ENCODE measurements at places on chromosomes 3 and 15.

- DNase-seq: no peak
These were observed 1.3 kb downstream of the INKA1 start for GRCh38 chr3:49804141-49805041.

DNA sequence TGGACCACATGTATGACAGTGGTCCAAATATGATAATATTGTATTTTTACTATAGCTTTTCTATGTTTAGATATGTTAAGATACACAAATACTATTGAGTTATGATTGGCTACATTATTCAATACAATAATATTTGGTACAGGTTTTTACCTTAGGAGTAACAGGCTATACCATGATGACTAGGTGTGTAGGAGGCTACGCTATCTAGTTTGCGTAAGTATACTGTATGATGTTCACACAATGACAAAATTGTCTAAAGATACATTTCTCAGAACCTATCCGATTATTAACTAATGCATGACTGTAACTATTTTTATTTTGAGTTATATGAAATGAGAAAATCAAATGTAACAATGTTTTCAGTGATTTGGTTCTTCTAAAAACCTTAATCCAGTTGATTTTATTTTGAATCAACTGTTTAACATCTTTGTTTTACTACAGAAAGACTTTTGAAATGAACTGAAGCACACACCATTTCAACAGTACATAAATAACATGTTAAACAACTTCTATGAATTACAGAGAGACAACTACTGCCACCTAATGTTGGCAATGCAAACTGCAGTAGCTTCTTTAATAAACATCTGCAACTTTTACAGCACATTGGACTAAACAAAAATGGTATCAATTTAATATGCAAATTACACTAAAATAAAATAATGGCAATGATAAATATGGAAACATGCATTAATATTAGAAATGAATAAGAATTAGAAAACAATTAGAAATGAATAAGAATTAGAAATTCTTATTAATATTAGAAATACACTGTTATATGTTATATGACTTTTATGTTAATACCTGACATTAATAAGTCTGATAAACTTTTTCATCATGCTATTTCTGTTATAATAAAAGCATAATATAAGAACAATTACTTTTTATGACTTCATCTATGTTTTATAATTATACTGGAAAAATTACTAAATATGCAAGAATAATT, 255.7 kb downstream of the MBNL1 start:
- DNase-seq: peak; percentile 11

DNA sequence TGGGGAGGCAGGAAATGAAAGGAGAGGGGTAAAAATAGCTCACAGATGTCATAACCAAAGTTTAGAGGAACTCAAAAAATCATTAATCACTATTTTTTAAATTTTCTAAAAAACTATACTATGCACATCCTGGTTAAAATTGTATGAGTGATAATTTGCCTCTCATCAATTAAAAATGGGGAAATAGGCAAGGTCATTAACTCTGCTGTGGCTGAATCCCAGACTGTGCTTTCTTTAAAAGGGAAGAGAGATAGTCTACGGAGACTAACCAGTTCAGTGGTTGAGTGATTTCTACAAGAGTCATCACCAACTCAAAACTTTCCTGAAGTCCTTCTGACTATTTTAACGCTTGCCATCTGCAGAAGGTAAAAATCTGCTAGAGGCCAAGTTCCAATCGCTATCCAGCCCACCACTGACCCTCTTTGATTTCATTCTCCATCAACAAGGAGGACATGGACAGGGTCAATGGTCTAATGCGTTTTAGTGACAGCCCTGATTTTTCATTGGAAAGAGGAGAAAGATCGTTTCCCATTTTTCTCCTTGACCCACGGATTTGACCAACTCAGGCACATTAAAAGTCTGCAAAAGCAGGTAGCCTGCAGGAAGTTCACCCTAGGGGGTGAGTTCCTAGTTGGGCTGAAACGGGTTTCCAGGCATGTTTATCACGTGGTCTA, 850 bp downstream of the SUCLG2 start:
- DNase-seq: no peak

DNA sequence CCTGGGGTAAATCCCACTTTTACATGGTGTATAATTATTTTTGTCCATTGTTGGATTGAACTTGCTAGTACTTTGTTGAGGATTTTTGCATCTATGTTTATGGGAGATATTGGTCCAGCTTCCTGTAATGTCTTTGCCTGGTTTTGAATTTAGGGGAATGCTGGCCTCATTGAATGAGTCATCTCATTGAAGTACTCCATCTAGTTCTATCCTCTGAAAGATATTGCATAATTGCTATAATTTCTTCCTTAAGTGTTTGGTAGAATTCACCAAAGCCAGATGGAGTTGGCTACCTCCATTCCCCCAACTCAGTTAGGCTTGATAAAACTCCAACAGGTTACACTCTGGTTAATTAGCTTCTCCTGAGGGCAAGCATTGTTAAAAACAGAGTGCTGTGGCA, 237.4 kb upstream of the TGFBR2 start:
- no peak for DNase-seq

DNA sequence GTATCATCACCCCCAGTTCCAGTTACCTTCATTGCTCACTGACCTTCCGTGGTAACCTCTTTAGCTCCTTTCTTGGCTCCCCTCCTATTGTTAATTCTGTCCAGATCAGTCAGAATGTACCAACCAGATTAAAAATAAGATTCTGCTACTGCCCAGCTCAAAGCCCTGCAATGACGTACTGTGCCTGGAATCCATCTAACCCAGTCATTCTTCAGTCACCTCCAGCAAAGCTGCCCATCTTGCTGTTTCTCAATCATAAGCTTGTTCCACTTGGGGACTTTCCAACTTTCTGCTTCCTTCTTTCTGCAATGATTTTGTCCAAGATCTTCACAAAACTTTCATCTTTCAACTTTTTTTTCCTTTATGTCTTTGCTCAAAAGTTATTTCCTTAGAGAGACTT, 512.0 kb upstream of the ZNF385D start:
- DNase-seq: no peak

- no peak for DNase-seq
These were observed 263.2 kb downstream of the NLGN1 start for GRCh38 chr3:173660645-173661299.

DNA sequence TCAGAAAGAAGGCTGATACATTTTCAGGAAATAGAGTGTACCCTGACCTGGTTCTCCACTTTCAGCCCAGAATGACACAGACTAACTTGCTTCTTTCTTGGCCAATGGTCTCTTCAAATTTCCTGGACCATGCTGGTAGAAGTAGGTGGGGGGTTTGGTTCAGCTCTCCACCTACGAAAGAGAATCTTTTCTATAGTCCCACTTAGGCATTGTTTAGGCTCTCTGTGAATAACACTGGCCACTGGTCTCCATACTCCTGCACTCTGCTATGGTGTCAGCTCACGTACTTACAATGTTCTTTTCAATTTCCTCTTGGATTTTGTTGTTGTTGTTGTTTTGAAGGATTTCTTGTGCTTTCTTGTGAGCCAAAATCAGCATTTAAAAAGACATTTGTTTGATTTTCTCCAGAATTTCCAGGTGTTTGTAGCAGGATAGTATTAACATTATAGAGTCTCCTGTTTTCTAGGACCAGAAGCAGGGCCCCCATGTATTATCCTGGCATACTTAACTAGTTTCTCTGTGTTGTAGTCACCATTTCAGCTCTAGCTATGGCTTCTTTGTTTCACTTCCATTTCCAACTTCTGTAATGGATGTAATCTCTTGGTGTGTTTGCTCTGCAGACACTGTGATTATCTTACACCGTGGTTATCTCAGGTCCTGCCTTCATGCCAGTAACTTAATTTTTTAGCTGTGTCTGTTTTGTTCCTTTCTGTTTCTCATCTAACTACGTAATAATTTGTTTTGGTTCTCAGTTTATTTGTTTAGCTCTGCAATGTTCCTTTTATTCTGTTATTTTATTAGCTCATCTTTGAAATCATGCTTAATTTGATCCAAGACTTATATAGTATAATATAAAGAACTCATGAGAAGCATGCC, 61.4 kb downstream of the CHRNA7 start:
- DNase-seq: no peak

- DNase-seq: no peak
These were observed 137.9 kb downstream of the CBLB start for GRCh38 chr3:105730801-105731354.

Measured in stimulated activated CD4-positive, alpha-beta T cell treated with anti-CD3 and anti-CD28 coated beads, Interleukin-4, amount 100 ng/mL, for 4 hours (primary cell).